H54 (cell line): ENCODE measurements at places on chromosomes 12 and 14.

DNA sequence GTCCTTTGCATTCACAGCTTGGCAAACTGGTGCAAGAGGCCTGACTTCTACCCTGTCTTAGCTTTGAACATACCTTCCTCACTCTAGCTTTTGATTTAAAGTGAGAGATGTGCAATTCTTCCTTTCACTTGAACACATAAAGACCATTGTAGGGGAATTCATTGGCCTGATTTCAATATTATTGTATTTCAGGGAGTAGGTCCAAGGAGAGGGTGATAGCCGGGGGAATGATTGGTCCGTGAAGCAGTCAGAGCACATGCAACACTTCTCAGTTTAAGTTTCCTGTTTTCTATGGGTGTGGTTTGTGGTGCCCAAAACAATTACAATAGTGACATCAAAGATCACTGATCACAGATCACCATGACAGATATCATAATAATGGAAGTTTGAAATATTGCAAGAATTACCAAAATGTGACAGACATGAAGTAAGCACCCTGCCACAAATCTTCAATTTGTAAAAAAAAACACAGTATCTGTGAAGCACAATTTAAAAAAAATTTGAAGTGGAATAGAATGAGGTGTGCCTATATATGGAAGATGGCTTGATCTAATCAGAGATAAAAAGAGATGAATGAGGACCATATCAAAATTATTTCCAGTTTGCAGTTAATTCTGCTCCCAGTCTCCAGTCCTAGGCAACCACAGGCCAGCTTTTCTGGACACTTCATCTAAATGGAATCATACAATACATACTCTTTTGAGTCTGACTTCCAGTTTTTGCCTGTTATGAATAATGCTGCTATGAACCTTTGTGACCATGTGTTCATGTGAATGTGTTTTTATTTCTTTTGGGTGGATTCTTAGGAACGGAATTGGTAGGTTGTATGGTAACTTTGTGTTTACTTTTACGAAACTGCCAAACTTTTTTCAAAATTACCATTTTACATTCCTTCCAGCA, 23.2 kb downstream of the BORCS5 start:
- DNase-seq, result no peak

DNA sequence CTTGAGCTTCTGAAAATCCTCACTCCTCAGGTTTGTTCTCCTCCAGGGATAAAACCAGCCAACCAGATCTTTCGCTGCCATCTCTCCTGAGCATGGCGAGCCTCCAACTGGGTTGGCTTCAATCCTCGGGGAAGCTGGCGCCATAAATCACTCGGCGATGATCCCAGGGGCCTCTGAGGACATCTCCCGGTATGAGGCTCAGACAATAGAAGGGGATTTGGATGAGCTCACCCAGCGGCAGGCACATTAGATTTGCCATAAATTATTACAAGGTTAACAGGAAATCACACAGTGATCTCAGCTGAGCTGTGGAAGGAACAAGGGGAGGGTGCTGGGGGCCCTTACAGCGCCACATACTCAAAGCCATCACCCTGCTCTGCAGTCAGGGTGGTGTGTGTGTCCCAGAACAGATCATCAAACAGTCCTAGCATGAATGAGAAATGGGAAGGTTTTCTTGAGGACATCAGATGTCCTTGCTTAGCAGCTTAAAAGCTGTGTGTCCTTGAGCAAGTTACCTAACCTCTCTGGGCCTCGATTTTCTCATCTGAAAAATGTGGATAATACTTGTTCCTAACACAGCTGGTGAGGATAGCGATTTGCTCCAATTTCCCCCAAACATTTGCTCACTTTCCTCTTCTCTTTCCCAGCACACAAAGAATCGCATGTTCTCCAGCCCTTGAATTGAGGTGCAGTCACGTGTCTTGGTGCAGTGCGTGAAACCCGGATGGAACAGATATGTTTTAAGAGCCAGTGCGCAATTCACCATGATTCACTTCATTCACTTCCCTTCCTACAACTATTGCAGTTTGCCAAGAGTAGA, 142.8 kb downstream of the SCARB1 start:
- DNase-seq, result peak; percentile 51

GRCh38 chr12:98725476-98726247, 80.6 kb downstream of the APAF1 start:
- peak; percentile 39 for DNase-seq

- no peak for DNase-seq
Measured at GRCh38 chr12:5718680-5719079, 226.4 kb downstream of the ANO2 start.

GRCh38 chr12:92603741-92604432, 98.9 kb upstream of the PLEKHG7 start:
- no peak for DNase-seq

DNA sequence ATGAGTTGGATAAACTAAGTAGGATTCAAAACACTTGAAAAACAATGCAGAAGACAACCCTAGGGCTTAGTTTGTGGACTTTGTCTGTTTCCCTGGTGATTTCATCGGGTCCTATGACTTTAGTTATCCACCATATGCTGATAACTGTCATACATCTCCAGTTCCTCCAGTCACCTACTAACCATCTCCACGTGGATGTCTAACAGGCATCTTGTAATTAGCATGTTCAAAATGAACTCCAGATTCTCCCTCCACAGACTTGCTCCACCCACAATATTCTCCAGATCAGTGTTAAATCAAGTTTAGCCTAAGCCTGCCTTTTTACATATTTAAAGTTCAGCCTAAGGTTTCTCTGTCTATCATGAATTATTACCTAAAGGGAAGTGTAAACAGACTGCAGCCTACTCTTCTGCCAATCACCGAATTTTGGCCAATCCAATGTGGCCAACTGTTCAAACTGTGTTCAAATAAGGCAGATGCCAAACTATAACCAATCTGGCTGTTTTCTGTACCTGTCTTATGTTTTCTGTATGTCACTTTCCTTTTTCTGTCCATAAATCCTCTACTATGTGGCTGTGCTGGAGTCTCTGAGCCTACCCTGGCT, 87.1 kb downstream of the PAX9 start:
- no peak for DNase-seq
